Activated CD4-positive, CD25-positive, alpha-beta regulatory T cell (primary cell): ENCODE measurements at places on chromosomes 1 and 21.

DNA sequence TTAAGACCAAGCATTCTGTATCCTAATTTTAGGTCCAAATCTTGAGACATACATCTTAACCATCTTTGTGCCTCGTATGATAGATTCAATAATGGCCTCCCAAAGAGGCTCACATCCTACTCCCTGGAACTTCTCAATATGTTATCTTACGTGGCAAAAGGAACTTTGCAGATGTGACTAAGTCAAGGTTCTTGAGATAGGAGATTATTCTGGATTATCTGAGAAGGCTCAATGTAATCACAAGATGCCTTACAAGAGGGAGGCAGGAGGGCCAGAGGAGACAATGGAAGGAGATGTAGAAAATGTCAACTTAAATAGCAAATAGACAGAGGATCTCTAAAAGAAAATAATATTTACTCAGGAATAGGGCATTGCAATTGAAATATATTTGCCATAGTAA lies 548.9 kb downstream of the MATN1 start:
- DNase-seq: no peak

- DNase-seq: no peak
These were observed 14.2 kb downstream of the COL6A1 start for GRCh38 chr21:45995686-45996179.

DNA sequence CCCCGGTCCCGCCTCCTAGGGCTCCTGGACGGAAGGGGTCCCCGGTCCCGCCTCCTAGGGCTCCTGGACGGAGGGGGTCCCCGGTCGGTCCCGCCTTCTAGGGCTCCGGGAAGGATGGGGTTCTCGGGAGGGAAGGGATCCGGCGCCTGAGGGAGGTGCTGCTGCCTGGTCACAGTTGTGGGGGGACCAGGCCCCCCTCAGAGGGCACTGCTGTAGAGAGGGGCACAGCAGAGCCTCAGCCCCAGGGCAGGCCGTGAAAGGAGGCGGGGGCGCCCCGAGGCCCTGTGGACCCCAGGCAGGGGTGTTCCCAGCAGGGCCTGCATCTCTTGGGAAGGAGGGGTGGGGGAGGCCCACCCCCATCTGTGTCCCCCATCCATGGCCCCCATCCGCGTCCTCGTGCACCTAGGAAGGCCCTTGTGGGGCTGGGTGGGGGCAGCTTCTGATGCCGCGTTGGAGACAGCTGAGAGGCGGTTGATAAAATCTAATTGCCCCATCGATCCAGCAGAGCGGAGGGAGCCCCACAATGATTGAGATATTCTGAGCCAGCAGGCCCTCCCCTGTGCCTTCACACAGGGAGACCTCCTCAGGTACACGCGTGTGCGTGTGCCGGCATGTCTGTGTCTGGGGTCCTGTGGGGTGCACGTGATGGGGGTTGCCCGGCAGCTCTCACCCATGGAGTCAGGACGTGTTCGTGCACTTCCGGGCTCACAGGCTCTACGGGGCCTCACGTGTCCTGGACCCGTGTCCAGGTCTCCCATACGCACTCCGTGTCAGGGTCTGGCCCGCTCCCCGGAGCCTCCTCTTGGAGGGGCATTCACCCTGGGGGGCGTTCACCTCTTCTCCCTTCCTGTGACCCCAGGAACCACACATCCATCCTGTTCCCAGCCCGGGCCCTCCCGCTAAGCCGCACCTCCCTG lies 12.9 kb downstream of the SAMD11 start:
- no peak for DNase-seq

GRCh38 chr1:1051127-1051810 lies 22.8 kb downstream of the RNF223 start:
- no peak for DNase-seq

- DNase-seq: no peak
These were observed 4.2 kb downstream of the NECTIN4 start for GRCh38 chr1:161085165-161085564.

GRCh38 chr21:45295576-45296365 lies 8.1 kb upstream of the POFUT2 start:
- no peak for DNase-seq

- DNase-seq: no peak
These were observed 21.9 kb downstream of the RGS2 start for GRCh38 chr1:192830595-192831246.

- peak; percentile 10 for DNase-seq
These were observed 959 bp downstream of the CD58 start for GRCh38 chr1:116569776-116570357.

DNA sequence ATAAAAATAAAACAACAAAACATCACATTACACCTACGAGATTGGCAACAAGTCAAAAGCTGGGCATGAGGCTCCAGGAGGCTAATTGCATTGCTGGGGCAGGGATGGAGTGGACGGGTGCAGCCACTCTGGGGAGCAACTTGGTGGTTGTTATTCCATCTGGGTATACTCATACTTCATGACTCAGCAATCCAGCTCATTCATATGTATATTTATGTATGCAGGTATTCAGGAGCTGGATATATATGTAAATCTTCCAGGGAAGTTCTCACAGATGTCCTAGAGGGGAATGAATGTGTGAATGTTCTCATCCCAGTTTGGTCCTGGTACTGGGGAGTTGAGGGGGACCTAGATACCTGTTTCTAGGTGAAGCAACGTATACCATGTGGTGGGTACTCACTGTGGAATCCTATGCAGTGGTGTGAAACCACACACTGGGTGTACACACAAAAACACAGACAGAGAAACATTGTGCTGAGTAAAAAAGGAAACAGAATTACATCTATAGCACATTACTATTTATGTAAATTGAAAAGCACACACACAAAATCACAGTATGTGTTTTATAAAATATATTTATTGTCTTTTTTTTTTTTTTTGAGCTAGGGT lies 79.7 kb upstream of the RAB4A start:
- DNase-seq: no peak

GRCh38 chr1:27394282-27394658 lies 1.8 kb downstream of the GPR3 start:
- no peak for DNase-seq

DNA sequence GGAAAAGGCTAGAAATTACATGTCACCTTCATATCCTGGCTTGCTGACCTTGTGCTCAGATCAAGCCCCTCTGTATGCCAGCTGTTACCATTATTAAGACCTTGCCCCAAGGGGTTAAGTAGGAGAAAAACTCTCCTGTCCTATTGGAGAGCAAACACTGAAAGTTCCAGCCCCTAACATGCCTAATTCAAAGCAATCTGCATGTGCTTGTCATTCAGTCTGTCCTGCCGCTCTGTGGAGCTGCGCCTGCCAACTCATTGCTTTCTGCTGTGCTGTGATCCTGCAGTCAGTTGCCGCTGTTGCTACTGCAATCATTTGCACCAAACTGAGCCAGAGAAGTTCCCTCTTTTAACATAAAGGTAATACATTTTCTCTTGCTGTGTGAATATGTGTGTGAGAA lies 113.4 kb downstream of the DISP1 start:
- no peak for DNase-seq

GRCh38 chr1:5563861-5564577 lies 428.2 kb downstream of the NPHP4 start:
- no peak for DNase-seq

DNA sequence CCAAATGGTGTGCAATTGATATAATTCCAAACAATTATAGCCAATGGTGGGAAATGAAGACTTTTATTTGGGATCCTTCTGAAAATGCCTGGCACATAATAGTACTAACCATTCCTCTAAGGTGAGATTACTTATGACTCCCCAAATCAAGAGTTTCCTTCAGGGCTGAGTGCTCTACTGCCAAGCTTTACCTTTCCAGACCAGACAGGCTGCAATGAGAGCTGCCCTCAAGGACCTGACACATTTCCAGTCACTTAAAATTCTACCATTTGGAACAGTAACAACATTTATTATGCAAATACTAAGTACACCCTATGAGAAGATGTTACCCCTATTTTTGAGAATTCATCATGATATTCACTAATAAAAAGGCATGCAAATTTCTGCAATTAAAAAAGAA lies 21.1 kb downstream of the PAXBP1 start:
- no peak for DNase-seq

DNA sequence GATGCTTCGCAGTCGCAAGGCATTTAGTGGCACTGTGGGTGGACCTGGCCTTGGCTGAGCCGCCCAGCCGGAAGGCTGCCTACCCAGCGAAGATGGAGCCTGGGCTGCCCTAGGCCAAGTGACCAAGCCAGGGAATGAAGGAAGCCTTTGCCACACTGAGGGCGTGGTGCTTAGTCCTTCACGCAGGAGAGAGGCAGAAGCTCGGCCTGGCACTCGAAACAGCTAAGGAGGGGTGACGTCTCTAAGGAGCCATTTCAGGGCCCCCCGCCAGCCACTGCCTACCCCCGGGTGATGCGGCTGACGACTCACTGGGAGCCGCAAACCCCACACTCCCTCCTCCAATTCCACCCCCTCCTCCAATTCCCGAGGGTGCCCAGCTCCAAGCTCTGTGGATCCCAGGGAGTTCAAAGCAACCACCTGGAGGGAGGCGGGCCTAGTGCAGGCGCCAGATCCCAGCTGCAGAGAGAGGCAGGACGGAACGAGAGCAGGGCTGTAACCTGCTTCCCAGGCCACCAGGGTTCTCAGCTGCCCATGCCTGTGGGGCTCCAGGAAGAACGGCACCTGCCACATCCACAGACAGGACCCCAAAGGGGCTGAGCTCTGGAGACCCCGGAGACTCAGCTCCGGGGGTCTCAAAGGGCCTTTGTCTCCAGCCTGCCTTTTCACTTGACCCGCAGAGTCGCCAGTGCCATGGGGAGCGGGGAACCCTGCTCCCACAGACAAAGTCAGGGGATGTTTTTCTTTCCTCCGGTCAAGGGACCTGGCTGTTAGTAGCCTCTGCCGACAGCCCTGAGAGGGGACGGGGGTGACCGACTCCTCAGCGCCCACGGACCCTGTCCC lies 75.8 kb downstream of the ARHGEF16 start:
- no peak for DNase-seq

DNA sequence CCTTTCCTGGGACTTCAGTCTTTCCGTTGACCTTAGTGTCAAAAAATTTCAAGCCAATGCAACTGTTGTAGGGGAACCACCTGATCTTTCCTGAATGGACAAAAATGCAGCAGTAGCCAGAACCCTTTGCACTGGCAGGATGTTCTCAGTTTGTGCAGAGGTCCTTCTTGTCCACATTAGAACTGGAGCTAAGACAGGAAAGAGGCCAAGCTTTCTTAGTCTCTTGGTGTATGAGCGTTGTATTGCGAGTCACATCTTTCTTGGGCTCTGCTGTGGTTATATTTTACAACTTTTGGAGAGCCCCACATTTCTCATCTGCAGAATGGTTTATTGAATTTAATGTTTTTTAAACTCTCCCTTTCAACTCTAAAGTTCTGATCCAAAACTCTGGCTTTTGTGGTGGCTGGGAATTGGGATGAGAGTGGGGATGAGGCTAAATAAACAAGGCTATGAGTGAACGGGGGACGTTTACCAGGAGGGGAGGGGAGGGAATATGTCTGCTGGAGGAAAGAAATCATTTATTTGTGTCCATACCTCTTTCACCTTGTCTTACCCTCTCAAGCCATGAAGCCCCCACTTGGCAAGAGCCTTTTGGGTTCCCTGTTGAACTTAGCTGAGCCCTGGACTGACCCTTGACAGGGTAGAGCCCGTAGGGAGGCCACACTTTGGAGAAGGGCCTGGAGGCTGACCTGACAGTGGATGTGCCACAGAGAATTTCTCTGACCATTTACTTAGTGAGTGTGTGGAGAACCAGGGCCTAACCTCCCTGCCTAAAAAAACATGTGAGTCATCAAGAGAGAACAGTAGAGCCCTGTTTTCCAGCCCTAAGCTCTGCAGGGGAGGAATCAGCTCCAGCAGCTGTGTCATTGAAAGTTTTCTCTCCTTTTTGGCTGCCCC lies 586 bp downstream of the CHI3L2 start:
- DNase-seq: no peak

DNA sequence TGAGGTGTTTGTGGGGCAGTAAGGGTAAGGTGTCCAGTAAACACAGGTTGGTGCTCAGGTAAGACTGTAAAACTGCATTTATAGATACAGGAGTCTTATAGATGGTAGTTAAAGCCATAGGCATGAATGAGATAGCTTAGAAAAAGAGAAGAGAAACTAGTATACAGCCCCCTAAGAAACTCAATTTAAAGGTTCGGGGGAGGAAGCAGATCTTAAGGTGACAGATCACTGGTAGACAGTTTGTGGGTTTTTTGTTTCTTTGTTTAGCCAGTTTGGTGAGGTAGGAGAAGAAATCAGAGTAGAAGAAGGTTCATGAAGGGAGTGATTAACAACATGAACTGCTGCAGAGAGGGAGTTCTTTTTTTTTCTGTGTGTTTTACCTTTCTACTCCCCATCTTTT lies 6.1 kb upstream of the AGO3 start:
- no peak for DNase-seq

DNA sequence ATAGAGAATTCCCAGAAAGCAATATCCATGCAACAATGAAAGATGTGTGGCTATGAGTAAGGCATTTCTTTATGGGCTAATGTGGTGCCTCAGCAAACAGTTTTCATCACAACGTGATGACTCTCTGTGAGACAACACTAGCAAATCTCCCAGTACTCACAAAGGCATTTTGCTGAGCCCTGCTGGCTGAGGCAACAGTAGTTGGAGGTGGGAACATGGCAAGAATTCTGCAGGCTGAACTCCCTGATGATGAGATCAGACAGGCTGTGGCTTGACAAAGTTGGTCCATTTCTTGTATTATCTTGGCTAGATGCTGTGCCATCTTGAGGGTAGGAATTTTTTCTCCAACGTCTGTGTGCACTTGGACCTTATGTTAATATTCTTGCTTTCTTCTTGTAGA lies 24.6 kb downstream of the PROX1 start:
- no peak for DNase-seq

GRCh38 chr1:244862354-244862698 lies 2.0 kb downstream of the HNRNPU start:
- DNase-seq: no peak

DNA sequence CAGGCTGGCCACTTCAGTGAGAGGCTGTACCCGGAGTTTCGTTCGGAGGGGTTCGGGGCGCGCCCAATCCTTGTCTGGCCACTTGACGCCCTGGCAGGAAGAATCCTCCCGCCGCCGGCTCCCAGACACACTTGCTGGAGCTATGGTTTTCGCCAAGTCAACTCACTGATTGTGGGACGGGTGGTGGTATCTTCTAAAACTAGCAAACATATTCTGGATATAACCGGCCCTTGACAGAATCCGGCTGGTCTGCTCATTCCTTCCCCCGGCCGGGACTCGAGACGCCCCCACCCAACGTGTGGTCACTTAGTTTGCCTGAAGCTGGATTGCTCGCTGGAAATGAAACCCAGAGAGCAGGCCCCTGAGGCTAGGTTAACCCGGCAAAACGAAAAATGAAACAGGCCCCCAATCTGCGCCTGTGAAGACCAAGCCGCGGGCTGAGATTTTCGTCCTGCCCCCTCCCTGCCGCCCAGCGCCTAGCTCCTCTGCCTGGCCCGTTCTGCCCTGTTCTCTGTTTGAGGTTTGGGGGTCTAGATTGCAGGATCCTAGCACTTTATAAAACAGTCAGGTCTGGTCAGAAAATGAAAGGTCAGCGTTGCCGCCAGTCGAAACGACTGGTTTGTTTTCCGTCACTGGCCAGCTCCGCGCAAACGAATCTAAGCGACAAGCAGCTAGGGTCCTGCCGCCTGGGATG lies 4.6 kb downstream of the GFI1 start:
- DNase-seq: no peak

DNA sequence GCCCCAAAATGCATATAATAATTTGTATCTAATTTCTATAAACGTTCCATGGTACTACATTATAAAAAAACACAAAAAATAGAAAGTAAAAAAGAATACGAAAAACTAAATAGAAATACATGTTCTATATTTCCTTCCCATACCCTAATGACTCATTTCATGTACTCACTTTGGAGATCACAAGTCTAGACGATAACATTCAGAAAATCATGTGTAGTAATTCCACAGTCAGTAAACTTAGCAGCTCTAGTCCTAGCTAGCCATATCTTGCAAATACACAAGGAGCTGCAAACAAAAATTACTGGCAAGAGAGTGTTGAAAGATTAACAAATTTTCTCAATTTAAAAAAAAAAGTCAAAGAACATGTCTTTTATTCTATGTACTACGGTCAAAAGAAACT lies 1.4 kb downstream of the GOLPH3L start:
- no peak for DNase-seq
